ENCODE measurements at places on chromosomes 3 and 15. TPM values are rescaled to one million over a fixed set of nuclear protein-coding genes. Genes with fewer than 3 reads are reported as not detected.

GRCh38 chr3:12221663-12222062, 63.0 kb upstream of the TIMP4 start:
- DNase-seq: peak; percentile 52

The UBP1 gene
- 77.3 TPM for total RNA-seq

DNA sequence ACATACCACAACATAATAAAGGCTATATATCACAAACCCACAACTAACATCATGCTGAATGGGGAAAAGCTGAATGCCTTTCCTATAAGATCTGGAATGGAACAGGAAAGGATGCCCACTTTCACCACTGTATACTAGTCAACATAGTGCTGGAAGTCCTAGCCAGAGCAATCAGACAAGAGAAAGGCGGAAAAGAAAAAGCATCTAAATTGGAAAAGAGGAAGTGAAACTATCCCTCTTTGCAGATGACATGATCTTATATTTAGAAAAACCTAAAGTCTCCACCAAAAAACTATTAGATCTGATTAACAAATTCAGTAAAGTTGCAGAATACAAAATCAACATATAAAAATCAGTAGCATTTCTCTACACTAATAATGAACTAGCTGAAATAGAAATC, 14.6 kb upstream of the PIK3CA start:
- no peak for DNase-seq

The MUSTN1 gene
- total RNA-seq: not detected

GRCh38 chr15:70584441-70584837, 178.9 kb downstream of the UACA start:
- no peak for DNase-seq

DNA sequence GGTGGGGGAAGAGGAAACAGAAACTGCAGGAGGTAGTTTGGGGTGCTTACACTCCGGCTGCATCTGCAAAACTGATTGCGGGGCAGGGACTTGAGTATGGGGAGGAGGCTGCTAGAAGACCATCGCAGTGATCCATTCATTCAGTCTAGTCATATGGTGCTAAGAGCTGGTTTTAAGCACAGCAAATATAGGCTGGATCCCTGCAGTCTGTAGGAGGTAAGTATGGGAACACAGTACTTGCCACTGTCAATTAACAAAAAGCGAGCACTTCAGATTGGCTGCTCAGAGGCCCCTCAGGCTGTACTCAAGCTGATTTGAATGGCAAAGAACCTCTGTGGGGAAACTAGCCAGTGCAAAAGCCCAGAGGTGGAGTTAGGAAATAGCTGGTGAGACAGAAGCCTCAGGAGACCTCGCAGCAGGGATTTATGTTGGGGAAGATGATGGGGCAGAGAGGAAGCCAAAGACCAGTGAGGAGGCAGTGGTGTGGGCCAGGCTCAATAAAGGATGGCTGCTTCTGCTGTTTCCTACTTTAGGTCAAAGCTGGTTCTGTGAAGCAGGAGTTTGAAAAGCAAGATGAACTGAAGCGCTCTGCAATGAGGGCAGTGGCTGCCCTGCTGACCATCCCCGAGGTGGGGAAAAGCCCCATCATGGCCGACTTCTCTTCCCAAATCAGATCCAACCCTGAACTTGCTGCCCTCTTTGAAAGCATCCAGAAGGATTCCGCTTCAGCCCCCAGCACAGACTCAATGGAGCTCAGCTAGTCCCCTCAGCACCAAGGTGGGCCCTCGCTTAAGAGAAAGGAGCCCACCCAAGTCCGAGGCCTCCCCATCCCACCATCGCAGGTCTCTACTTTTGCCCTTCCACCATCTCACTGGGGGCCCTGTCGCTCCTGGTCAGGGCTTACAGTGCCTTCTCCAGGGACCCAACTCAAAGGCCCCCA, 7.9 kb downstream of the RPL32 start:
- no peak for DNase-seq

DNA sequence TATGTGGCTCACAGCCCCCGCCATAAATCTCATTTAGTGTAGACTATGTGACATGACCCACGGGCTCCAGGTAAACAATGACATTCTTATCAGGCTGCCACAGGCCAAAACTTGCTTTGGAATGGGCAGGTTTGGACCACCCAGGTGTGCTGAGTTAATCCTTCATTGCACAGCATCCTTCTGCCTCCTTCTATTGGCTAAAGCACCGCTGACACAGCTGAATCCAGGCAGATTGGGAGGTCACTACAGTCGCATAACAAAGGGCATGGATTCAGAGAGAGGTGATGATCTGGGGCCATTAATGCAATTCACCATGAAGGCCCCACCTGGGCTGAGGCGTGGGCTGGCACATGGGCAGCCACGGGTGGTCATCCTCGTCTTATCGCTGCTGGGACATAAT, 47.8 kb upstream of the GALNT15 start:
- DNase-seq: no peak

The GOLGA8O gene
- 0.20 TPM for total RNA-seq

- peak; percentile 96 for DNase-seq
Observed at GRCh38 chr3:127275287-127275781, 12.5 kb downstream of the PRR20G start.

DNA sequence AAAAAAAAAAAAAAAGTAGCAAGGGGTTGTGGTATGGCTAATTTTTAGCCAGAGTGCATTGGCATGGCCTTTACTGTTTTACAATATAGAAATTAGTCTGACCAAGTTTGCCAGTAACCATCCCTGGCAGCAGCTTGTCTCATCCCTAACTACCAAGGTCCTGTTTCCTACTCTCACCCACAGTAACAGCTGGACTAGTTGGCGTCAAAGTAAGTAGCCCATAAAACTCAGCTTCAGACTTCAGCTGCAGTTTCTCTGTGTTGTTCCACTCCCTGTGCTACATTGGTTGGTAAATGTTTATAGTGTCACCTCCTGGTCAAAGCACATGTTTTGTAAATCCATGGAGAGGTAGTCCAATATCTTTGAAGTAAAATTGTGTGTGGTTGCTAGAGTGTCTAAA, 691.3 kb downstream of the ZPLD1 start:
- DNase-seq: peak; percentile 79

GRCh38 chr3:63333815-63334214, 55.7 kb downstream of the SYNPR start:
- peak; percentile 9 for DNase-seq

- DNase-seq: peak; percentile 67
Observed at GRCh38 chr15:73683777-73684580, at the start of gene CD276. Gene CD276, plus strand, starts transcription at chr15:73684383. Its CDS starts 15,257 bp downstream, at chr15:73699640.

The INSYN1 gene
- total RNA-seq: under 0.01 TPM

DNA sequence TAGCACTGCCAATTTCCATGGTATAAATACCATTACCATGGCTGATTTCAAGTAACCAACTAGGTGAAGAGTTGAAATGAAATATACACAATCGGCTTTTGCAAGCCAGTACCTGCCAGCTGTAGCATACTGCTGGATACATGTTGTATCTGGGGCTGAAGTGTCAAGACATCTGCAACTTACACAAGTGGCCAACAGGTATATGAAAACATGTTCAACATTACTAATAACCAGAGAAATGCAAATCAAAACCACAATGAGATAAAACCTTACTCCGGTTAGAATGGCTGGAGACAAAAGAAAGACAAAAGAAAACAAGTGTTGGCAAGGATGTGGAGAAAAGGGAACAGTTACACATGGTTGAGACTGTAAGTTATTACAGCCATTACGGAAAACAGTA, 11.6 kb downstream of the ATOSA start:
- no peak for DNase-seq

The TCF12 gene
- total RNA-seq: 87.6 TPM

GRCh38 chr3:134320749-134321148, 53.5 kb downstream of the AMOTL2 start:
- peak; percentile 81 for DNase-seq

DNA sequence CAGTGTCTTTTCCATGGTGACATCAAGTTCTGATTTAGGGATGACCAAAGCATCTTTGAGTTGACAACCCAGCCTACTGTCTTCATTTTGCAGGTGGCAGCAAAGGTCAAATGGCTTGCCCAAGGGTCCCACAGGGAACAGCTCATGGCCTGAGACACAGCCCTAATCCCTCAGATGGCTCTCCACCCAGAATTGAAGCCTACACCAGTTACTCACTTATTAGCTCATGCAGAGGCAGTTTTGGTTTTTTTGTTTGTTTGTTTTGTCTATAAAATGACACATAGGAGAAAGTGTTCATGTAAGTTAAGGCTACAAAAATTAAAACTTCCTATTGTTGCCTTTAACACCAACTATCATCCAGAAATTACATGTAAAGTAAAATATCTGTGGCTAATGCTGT, 167.9 kb downstream of the OSBPL10 start:
- no peak for DNase-seq

DNA sequence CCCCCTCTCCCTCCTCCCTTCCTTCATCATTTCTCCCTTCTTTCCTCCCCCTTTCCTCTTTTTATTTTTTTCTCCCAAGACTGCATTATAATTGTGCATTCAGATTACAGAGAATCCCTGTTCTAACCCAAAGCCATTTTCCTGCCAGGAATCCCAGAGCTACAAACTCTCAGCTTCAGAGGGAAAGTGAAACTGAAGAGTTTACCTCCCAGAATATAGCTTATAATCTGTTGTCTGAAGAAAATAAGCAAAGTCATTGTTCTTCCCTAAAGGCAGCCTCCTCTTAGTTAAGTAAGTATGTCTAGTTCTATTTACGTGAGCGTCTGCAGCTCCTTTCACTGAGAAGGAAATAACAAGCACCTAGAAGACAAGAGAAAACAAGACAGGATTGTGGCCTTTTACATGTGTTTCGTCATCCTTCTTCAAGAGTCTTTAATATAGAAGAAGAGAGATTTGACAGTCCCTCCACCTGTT, 97.2 kb downstream of the CHST2 start:
- DNase-seq: no peak

DNA sequence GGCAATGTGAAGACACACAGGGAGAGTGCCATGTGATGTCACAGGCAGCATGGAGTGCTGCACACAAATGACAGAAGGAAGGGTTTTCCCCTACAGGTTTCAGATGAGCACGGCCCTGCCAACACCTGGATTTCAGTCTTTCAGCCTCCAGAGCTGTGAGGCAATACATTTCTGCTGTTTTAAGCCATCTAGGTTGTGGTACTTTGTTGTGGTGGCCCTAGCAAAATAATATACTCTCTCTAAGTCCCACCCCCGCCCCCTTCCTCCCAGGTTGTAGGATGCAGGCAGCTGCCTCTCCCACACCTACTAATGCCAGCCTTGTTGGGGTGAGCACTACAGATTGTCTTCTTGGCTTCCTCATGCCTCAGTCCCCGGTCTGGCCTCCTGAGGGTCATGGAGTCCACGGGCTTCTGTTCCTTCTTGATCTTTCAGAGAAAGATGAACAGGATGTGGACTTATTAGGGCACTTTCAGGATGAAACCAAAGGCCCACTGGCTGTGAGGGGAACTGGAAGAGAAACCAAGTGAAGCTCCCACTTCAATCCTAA, 180.0 kb downstream of the CD47 start:
- no peak for DNase-seq

DNA sequence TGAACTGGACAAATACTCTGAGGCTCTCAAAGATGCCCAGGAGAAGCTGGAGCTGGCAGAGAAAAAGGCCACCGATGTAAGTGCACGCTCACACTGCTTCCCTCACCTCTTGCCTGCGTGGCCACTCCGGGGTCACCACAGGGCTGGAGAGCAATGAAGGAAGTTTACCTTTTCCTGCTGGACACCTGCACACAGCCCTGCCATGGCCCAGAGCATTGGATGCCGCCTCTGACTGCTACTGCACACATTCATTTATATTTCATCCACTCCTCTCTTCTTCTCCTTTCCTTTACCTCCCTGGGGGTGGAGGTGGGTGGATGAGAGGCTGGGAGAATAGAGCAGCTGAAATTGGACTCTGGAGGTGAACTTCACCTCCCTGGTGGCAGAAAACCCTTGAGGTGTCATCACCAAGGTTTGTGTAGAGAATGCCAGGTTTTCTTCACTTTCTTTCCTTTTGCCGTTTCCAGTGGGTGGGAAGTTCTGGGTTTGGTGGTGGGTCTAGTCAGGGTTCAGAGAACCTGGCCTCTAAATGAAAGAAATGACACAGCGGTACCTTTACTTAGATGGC, 1.6 kb downstream of the TPM1 start:
- DNase-seq: no peak

- peak; percentile 63 for DNase-seq
Observed at GRCh38 chr3:187264911-187265310, 26.6 kb downstream of the MASP1 start.

The CCDC80 gene
- 92.2 TPM for total RNA-seq

DNA sequence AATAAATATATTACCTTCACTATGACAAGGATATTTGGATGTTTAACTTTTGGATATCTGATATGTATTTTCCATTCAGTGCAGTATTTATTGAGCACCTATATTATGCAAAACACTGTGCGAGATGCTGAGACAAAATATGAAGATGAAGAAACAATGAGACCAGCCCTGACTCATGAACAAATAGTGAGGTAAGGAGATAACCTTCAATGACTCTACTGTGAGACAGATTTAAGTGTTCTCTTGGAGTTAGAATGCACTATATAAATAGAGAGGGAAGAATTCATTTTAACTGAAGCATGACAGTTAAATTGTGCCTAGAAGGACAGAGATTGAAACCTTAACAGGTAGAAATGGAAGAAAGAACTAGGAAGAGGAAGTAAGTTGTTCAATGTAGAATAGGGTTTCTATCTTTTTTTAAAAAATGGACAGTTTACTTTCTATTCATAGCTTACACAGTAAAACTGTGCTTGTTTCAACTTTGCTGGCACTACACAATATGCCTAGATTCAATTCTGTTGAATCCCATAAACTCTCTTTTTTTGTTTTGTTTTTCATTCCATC, 124.2 kb downstream of the ZBTB20 start:
- DNase-seq: peak; percentile 19

DNA sequence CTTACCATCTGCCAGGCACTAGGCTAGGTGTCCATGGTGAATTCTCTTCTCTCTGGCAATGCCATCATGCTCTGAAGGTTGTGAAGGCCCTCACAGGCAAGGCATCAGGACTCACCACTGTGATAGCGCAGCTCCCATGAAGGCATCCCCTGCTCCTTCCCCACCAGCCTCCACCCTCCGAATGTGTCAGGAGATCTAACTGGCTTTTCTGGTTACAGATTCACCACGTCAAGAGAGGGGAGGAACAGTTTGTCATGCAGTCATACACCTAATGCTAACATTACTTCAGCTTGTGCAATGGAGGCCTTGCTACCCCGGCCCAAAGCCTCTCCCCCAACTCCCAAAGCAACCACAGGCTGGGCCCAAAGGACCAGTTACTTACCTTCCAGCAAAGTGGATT, 8.9 kb upstream of the CMTM8 start:
- no peak for DNase-seq

The ITGB5 gene
- total RNA-seq: 304 TPM

The POPDC2 gene
- total RNA-seq: 0.40 TPM

- DNase-seq: no peak
Observed at GRCh38 chr3:33957176-33957575, 158.7 kb downstream of the PDCD6IP start.

GRCh38 chr15:67190813-67191212, 63.6 kb downstream of the AAGAB start:
- no peak for DNase-seq

- DNase-seq: no peak
Observed at GRCh38 chr3:124999317-124999716, 56.5 kb downstream of the HEG1 start.

- DNase-seq: no peak
Observed at GRCh38 chr15:90929246-90930019, 2.9 kb downstream of the HDDC3 start.

All from renal cortical epithelial cell (primary cell).